Activated CD8-positive, alpha-beta memory T cell treated with anti-CD3 and anti-CD28 coated beads for 1 hour (primary cell): ENCODE measurements at places on chromosomes 11 and 22.

GRCh38 chr22:38107692-38108515 lies 2.6 kb downstream of the BAIAP2L2 start:
- no peak for DNase-seq

- DNase-seq, result no peak
Measured at GRCh38 chr11:73163638-73164174, 21.6 kb upstream of the FCHSD2 start.

DNA sequence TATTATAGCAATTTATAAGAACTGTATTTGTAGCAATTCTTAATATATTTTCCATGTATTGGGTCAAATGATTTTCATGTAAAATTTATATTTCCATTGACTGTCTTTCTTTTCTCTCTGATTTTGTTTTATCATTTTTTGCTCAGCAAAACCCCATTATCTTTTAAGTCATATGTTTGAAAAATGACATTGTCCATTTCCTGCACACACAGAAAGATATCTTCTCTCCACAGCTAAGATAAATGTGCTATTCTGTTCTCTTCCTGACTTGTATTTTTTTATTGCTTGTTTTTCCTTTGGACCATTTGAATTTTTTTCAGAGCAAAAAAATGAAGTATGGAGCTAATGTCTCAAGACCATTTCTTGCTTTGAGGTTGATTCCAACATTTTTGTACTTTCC lies 6.3 kb upstream of the LRRC55 start:
- DNase-seq, result no peak

GRCh38 chr11:32213223-32213622 lies 122.3 kb downstream of the RCN1 start:
- no peak for DNase-seq

DNA sequence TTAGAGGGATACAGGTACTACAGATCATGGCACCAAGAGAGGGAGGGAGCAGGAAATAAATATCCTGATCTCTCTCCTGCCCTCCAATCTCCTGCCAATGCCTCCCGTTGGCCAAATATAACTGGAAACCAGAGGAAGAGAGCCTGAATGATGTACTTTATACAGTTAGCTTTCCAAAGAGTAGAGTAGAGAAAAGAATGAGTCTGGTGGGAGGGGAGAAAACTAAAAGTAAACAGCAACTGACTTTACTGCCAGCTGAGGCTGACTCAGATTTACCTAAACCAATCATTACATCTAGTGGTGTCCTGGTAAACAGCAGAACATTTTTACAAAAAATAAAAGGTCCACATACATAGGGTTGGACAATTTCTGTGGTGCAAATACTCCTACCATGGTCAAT lies 5.1 kb downstream of the MPZL3 start:
- DNase-seq, result no peak

GRCh38 chr11:9681583-9682372 lies 17.9 kb downstream of the SWAP70 start:
- no peak for DNase-seq

GRCh38 chr11:115636753-115637527 lies 132.7 kb upstream of the CADM1 start:
- DNase-seq, result no peak

DNA sequence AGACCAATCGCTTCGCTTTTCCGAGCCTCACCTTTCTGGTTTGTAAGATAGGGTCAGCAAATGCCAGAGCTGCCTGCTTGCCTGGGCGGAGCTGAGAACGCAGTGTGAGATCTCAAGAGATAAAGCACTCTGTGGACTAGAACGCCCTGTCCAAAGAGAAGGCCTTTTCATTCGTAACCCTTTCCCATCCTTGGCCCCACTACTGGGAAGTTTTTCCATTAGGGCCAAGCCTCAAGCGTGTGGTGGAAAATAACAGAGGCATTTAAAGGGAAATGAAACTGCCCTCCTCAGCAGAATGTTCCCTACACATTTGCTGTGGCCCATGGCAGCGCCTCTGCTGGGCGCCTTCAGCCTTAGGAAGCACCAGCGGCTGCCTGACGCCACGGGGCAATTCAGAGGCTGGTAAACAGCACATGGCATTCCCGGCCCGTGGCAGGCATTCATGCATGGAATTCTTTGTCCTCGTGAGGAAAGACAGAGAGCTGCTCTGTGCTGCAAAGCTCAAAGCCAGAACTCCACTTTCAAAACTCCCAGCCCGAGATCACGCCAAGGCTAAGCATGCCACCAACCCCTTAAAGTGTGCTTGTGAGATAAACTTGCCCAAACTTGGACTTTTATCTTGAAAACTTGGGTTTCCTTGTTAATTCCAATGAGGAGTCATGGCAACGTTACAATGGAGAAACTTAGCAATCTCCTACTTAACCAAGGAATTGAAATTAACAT lies 38.1 kb downstream of the AHNAK start:
- no peak for DNase-seq

DNA sequence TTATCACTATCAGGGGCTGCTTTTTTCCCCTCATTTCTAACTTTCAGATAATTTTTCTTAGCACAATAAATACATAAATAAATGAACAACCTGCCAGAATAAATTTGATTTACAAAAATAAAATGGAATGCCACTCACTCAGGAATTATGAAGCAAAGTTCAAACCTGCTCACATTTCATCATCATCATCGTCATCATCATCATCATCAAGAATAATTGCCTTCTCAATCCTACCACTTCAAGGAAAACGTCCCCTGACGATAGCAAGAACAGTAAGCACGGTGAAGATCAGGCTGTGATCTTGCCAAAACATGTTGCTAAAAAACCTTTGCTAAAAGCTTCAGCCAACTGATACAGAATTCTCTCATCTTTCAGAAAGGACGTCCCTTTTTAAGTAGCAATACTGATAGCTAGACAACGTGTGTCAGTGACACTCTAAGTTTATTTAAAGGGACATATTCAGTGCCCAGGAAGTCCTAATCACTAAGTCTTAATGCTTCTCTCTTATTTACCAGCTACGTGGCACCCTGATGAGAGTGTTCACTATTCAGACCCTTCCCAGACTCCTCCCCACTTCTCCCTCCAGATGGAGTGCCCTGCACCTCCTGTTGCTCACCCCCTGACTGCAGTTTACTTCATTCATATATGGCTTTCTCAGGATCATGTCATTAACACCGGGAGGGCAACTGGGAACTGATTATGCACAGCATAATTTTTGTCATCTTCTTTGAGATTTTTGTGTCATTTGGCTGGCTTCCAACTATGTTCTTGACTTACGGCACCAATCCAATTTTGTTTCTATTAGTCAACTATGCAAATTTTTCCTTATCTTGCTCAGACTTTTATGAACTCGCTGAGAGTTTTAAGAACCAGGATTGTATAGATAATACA lies 200.1 kb upstream of the GUCY1A2 start:
- DNase-seq, result no peak

- no peak for DNase-seq
Measured at GRCh38 chr11:115377882-115378296, 126.3 kb downstream of the CADM1 start.

DNA sequence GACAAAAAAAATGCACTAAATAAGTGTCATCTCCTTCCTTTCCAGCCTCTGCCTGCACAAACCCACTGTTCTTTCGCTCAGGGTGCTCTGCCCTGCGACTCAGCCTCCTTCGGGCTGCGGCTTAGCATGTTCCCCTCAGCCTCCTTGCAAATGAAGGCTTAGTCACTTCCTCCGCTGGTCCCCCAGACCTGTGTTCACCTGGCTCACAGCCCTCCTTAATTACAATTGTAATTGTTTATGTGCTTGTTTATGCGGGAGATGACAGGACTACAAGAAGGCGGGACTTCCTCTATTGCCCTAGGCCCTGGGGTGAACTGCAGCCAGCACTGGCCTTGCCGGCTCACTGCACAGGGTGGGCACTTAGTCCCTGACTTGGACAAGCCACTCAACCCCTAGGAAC lies 303.6 kb downstream of the KIRREL3 start:
- no peak for DNase-seq

DNA sequence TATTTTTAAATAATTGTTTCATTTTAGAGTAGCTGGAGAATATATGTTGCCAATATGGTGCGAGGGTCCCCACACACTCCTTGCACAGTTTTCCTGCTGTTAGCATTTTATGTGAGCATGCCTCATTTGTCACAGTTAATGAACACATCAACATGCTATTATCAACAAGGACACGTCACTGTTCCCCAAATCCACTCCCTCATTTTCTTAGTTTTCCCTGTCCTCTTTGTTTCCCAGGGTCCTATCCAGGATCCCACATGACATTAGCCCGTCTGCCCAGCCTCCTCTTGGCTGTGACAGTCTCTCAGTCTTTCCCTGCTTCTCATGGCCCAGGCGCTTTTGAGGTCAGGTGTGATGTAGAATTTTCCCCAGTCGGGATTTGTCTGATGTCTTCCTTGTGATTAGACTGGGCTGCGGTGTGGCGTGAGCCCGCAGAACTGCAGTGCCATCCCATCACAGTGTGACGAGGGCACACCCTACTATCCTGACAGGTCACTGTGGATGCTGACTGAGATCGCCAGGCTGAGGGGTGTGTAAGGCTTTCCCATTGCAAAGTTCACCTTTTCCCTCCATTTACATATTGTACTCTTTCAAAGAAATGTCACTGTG lies 450.6 kb upstream of the B3GAT1 start:
- DNase-seq, result no peak

DNA sequence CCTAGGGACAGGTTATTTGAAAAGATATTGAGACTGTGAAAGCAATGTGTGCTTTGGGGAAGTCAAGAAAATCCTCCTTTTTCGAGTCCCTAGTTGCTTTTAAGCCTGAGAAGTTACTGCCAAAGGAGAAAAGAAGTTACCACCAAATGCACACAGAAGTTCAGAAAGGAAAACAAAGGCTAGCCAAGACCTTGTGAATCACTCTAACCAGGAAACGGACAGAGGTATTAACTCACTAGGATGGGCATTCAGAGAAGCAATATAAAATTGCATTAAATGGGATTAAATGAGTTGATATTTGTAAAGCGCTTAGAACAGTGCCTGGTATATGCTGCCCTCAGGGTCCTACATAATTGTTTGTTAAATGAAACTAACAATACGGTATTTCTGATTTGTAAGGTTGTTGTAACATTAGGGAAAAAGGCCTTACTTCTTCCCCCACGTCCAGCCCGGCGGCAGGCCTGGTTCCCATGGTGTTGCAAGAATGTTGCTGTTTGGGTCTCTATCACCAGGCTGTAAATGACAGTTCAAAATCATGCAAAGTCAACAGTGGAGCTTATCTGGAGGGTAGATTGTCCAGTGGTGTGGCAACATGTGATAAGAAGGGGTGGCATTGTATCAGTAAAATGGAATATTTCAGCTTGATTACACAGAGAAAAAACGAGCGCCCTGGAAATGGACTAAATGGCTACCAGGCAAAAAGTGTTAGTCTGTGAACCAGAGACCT lies 7.1 kb downstream of the TMA7B start:
- DNase-seq, result no peak

- DNase-seq, result no peak
Measured at GRCh38 chr11:132093536-132094259, 723.3 kb downstream of the NTM start.

- DNase-seq, result no peak
Measured at GRCh38 chr11:74412321-74412720, 14.1 kb upstream of the PGM2L1 start.
